ENCODE measurements at places on chromosomes 16 and 17.

- DNase-seq, result no peak
Observed at GRCh38 chr17:68019336-68019674, 16.2 kb upstream of the KPNA2 start.

- no peak for DNase-seq
Observed at GRCh38 chr16:16095646-16096045, 127.6 kb downstream of the ABCC6 start.

- DNase-seq, result no peak
Observed at GRCh38 chr16:27840311-27841060, 223.0 kb downstream of the GSG1L start.

- no peak for DNase-seq
Observed at GRCh38 chr17:67855504-67856324, 30.4 kb downstream of the BPTF start.

Data from stimulated activated CD8-positive, alpha-beta memory T cell treated with anti-CD3 and anti-CD28 coated beads, Interleukin-12 subunit alpha, Interleukin-12 subunit beta, amount 100 ng/mL, for 4 hours (primary cell).